ENCODE measurements at places on chromosomes 5 and 9. TPM values are rescaled to one million over a fixed set of nuclear protein-coding genes. Genes with fewer than 3 reads are reported as not detected.

MYOZ3 gene
- total RNA-seq = 3.2 TPM

ZNG1A gene
- 41.1 TPM for total RNA-seq

SUB1 gene
- total RNA-seq = 287 TPM

TEX48 gene
- not detected for total RNA-seq

UNC13B gene
- 37.1 TPM for total RNA-seq

ANKRD20A1 gene
- 3.3 TPM for total RNA-seq

CTNNA1 gene
- total RNA-seq = 752 TPM

CFAP77 gene
- total RNA-seq = not detected

GFI1B gene
- total RNA-seq = 0.14 TPM

SPATA31C1 gene
- not detected for total RNA-seq
